ENCODE measurements at places on chromosomes 13 and 19.

- no peak for DNase-seq
Observed at GRCh38 chr19:57566396-57567265, 7.0 kb upstream of the ZNF550 start.

DNA sequence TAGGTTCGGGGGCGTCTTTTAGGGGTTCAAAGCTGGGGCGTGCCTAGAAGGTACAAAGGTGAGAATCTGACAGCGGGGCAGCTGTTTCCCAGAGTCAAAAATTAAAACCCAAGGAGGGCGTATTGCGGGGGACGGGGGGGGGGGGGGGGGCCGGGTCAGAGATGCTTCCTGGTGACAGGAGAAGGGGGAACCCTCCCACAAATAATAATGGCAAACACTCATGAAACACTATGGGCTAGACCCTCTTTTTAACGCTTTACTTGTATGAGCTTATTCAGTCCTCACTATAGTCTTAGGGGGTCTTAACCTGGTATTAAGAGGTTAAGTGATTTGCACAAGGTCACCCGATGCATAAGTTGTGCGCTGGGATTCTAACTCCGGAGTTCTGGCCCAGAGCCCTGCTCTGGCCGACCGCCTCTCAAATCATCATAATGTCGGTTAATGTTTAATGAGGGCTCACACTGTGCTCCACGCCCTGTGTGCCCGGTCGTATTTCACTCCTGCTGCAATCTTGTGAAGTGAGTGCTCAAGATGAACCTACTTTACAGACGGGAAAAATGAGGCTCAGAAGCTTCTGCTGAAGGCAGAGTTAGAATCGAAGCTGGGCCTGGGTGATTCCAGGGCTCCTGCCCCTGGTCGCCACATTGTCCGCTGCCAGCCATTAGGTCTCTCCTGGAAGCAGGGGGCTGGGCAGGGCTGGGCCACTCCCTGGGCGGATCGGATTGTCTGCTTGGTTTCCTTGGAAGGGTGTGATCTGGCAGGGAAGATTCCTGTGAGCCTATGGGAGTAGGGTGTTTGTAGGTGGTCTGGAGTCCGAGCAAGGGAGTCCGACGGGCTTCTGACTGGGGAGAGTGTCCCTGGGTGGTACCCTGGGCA, 964 bp downstream of the PAK4 start:
- no peak for DNase-seq

DNA sequence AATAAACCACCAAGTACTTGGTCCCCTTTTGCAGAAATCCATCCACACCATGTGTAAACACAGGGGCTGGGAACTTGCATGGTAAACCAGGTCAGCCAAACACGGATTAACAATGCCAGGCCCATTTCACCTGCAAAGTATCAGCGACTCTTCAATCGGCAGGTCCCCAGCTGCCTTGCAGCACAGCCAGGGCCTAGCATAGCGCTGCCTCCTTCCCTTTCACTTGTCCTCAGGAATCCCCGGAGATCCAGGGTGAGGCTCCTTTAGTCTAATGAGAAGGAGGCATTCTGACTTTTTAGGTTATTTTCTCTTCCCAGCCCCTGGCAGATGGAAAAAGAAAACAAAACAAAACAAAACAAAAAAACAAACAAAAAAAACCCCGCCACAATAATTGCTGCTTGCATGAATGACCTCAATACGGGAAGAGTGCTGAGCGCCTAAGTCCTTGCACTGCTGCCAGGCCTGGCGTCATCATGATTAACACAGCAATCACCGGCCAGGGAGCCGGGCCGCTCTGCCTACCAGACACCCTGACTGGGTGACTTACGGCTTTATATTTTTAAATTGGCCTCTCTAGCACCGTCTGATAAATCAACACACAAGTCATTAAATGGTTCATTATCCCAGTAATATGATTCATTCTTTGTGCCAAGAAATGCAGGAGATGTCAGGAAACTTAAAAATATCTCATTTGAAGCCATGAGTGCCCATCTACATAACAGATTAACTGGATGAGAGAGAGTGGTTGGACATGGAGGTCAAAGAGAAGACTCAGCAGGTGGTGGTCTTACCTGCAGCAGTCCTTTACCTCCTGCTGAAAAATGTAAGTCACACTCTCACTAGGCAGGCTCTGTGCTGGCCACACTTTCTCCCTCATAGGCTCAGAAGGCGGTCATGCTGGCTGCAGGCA, 692.7 kb downstream of the UQCRFS1 start:
- DNase-seq, result no peak

DNA sequence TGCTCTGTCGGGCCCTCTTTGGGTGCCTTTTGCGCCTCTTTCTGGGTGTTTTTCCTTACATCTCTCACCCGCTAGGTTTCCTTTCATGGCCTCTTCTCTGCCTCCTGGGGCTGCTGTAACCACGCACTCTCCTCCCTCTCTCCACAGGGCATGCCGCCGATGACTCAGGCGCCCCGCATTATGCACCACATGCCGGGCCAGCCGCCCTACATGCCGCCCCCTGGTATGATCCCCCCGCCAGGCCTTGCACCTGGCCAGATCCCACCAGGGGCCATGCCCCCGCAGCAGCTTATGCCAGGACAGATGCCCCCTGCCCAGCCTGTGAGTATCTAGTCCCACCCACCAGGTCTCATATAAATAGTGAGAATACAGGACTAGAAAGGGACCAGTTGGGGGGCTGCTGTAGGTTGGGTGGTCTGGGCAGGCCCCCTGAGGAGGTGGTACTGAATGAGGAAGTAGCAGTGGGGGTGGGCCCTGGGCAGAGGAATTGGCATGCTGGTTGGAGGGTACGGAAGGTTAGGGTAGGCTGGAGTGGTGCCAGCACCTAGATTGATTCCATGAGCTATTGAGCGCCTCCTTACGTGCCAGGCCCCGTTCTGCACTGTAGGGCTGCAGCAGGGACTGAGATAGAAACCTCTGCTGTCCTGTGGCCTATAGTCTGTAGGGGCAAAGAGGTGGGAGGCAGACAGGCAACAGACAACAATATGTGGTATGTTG, 11.9 kb downstream of the SNRPA start:
- no peak for DNase-seq

DNA sequence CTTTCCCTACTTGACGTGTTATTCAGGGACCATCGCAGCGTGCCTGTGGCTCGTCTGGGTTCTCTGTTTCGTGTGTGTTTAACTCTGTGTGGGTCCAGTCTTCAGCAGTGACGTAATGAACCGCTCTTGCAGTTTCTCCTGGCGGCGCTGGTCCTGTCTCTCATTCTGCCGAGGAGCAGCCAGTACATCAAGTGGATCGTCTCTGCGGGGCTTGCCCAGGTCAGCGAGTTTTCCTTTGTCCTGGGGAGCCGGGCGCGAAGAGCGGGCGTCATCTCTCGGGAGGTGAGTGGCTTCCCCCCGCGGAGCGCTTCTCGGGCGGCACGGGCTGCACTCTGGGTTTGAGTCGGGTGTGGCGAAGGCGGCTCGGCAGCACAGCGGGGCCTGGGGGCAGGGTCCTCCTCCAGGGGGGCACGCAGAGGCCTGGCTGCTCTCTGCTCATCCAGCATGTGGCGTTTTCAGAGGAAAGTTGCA, 36.3 kb upstream of the TFDP1 start:
- no peak for DNase-seq

DNA sequence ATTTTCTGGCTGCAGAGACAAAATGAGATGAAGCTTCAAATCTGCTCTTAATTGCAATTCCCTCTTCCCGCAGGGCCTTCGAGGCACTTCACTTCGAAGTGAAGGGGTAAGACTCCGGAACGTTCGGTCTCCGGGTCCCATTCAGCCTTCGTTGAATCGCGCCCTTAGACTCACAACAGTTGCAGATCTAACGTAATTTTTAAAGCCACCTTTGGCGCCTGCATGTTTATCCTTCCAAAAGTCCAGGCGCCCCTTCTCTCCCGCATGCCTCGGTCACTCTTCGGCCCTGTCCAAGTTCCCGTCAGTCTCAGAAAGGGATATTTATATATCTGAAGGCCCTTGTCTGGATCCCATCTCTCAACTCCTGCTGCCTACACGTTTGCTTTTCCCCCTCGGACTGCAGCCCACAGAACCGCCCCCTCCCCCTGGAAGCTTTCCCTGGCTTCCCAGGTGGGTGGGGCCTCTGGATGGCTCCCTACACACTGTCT, 915 bp upstream of the KCTD12 start:
- DNase-seq, result no peak

- DNase-seq, result no peak
Observed at GRCh38 chr13:24007979-24008620, 110.8 kb upstream of the C1QTNF9B start.

GRCh38 chr13:97387890-97388289, 46.1 kb upstream of the RAP2A start:
- no peak for DNase-seq

DNA sequence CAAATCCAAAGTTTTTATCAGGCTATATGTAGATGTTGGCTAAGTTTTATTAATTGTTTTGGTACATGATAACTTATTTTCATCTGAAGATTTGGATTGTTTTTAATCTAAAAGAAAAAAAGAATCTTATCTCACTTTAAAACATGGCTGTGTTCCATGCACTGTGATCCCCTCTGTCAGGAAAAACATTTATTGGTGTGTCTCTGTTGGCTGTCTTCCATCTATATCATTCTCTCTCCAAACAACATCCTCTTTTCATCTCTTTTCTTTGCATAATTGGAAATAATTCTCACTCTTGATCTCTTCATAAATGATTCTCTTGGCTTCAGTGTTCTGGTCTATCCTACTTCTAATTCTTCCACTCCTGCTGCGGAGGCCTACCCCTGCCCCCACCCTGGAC, 4.2 kb downstream of the NALCN start:
- no peak for DNase-seq
